Stimulated activated CD4-positive, alpha-beta T cell treated with anti-CD3 and anti-CD28 coated beads, Interleukin-1b, Interleukin-23, amount 100 ng/mL, for 1 hour (primary cell): ENCODE measurements at places on chromosomes 4 and X.

DNA sequence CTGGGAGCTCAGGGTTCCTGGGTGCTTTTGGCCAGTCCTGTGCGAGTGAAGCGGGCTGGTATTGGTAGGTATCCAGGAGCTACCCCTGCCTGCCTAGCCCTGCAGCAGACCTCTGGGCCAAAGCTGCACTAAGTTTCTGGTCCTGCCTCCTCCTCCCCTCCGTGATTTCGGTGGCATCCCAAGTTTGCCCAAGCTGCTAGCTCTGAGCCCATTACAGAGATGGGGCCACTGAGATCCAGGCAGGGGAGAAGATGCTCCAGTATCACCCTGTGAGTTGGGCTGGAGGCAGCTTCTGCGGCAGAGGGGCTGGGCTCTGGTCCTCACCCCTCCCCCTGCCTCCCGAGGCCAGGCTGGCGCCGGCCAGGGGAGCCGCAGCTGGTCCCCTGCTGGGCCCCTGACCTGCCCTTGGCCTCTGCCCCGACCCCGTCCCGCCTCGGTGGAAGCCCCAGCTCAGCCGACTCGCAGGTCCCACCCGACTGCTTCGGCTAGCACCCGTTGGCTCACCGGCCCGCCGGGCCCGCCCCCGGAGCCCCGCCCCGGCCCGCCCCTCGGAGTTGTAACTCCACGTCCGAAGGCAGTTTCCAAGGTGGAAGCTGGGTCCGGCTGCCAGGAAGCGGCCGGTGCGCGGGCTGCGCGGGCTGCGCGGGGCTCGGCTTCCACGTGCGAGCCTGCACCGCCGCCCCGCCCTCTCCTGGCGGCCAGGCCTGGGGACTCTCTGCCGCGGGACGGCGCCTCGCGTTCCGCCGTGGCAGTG is at the start of gene DUSP9:
DUSP9 (plus strand) TSS at position 584 of the 754 bp plus-strand sequence. CDS start 751 bp downstream, outside the sequence.
- no peak for DNase-seq

DNA sequence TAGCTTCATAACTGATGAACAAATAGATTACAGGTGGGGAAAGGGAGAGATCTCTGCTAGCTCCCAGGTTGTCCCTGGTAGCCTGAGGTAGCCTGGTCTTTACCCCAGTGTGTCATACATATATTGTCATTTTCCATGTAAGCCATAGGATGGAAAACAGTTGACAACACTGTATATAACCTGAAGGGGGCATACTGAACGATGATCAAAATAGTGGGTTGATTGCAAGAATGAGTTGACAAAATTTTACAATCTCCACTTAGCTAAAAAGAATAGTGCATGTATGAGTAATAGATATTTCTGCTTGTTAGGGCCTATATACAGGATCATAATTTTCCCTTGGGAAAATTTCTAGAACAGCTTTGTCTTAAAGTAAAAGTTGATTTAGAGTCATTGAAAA is 304.1 kb upstream of the HAND2 start:
- no peak for DNase-seq

DNA sequence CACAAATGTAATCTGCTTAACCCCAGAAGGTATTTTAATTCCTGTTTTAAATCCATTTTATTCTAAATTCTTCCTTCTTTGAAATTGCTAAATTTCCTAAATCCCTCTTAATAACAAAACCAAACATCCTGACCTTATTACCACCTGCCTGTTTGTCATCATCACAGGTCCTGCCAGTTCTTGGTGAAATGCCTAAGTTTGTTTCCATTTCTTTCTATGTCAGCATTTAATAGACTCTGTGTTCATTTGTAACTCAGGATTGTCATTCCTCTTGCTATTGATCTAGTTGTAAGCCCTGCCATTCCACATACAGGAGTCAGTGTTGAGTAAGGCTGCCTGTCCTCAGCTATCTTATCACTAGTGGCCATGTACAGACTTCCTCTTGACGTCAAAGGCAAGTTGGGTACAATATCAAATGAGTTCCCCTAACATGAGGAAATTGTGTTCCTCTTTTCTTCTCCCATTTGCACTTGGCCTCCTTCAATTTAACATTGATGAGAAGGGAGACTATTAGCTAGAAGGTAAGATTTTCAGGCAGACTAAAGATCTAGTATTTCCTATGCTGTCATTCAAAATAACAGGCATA is 440.1 kb downstream of the AFF2 start:
- no peak for DNase-seq

DNA sequence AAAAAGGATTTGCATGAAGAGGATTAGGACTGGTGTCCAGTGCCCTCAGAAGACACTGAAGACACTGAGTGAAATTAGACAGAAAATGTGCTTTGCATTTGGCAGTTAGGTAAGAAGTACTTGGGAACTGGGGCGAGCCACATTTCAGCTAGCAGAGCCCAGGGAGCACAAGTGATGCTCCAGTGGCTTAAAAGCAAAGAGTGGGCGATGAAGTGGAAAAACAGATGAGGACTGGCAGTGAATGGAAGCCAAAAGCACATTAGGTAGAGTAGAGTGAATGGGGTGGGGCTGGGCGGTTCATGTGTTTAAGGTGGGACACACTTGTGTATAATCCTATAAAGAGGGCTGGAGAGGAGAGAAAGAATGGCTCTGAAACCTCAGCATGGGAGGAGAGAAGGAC is 18.4 kb downstream of the DCLK2 start:
- DNase-seq, result no peak

DNA sequence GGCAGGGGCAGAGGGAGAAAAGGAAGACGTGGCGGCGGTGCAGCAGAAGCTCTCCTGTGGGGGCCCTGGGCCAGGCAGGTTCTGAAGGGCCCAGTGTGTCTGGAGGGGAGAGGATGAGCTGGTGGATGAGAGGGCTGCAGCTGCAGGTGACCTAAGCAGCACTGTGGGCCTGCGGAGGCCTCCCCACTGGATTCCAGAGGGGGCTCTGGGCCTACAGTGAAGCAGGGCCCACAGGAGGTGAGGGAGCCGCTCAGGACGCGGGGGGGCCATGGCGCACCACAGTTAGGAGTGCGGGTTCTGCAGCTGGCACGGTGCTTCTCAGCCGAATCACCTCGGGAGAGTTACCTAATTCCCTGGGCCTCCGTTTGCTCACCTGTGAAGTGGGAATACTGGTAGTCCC is 10.5 kb downstream of the ABLIM2 start:
- no peak for DNase-seq

- DNase-seq, result no peak
These were observed 622 bp downstream of the KLKB1 start for GRCh38 chr4:186227744-186228513.
